ENCODE measurements at places on chromosomes 6 and 20.

GRCh38 chr6:3894590-3895311 lies 45.6 kb downstream of the FAM50B start:
- DNase-seq = no peak

- no peak for DNase-seq
Observed at GRCh38 chr6:159308198-159308597, 139.0 kb downstream of the FNDC1 start.

- DNase-seq = no peak
Observed at GRCh38 chr6:21200134-21200870, 393.2 kb upstream of the SOX4 start.

GRCh38 chr6:158334534-158334933 lies 22.3 kb downstream of the TULP4 start:
- no peak for DNase-seq

DNA sequence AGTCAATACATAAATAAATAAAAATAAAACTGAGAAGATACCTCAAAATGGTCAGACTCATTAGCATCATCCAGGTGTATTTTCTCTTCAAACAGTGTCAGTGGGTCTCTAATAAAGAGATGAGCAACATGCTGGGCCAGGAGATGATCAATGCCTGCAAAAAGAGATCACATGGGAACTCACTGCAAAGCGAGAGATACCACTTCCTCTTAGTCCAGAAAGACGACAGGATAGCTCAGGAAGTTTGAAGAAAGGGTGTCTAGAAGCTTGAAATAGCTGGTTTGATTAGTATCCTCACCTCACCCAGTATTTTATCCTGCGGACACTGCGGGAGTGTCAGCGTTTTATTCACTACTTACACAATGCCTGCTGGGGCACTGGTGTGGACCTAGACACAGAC lies 38.0 kb downstream of the GCLC start:
- DNase-seq = no peak

DNA sequence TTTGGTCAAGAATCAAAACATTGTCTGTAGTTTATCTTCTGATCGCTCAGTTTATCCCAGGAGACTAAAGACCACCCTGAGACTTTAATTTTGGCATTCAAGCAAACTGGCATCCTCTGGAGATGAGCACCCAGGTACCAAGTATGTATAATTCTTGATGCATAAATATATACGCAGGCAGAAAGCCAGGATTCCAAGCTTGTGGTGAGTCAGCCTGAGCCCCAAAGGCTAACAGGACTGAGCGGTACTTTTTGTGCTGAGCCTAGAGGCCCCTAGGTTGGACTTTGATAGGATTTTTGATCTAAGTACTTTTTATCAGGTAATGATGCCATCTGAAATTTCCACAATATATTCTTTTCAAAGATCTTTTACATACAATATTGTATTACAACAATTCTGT lies 301.3 kb downstream of the TFAP2B start:
- DNase-seq = no peak

DNA sequence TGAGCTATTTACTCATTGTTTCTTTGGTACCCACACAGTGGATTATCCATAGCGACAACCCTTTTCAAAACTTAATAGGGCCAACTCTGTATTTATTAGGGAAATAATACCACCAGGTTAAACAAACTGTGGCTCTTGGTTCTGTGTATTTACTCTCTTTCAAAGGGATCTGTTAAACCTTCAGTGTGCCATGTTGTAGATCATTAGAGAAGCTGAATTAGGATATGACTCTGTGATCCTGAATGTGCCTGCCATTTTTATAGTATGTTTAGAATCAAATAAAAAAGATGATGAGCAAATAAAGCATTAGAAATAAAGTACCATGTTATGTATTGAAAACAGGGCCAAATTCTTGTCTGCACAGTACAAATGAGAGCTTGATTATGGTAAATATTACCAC lies 25.0 kb upstream of the SLC35D3 start:
- DNase-seq = no peak

DNA sequence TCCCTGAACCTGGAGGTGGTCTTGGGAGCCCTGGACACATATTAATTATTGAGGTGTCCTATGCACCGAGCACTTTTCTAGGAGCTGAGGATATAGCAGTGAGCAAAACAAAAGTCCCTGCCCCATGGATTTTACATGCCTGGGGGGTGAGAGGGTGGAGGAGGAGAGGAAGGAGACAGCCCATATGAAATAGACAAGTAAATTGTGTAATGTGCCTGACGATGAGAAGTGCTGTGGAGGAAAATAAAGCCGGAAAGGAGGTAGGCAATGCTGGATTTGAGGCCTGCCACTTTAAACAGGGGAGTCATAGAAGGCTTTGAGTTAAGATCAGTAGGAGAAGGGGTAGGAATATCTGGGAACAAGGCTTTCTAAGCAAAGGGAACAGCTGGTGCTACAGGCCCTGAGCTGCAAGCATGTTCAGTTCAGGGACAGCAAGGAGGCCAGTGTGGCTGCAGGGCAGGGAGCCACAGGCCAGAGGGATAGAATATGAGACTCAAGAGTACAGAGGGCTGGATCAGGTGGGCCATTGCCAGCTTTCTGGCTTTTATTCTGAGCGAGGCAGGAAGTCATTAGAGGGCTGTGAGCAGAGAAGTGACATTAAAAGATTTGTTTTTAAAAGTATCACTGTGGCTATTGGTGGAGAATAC lies 19.1 kb upstream of the MYLIP start:
- DNase-seq = no peak

- DNase-seq = no peak
Observed at GRCh38 chr20:51036827-51037531, 14.1 kb upstream of the KCNG1 start.

DNA sequence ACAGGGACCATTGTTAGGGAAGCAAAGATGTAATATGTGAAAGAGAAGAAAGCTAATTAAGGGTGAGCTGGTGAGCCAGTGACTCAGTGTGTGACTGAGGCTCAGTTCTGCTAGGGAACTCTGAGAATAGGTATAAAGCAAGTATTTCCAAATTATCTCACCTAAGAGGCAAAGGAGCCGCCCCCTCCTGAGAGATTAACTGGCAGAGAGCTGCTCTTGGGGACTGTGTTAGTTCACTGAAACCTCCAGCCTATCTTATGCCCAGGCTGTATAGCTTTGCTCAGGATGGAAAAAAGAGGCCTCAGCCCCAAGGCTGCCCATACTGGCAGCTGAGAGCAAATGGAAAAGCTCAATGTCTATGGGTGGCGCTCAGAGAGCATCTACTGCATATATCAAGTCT lies 152.0 kb downstream of the PAK5 start:
- no peak for DNase-seq

DNA sequence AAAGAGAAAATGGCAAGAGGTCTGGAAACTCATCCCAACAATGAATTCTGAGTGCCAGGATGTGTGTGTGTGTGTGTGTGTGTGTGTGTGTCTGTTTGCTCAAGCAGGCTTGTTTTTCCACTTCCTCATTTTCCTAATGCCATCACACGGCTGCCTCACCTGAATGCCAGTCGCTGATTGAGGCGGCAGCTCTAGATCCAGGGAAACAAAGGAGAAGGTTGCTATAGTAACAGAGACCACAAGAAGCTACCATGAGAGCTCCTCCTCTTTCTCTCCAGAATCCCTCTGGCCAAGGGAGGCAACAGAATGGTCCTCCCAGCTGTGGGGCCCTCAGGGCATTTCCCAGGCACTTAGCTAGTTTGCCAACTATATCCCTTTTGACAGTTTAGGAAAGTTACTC lies 241.1 kb upstream of the TSHZ2 start:
- DNase-seq = no peak

DNA sequence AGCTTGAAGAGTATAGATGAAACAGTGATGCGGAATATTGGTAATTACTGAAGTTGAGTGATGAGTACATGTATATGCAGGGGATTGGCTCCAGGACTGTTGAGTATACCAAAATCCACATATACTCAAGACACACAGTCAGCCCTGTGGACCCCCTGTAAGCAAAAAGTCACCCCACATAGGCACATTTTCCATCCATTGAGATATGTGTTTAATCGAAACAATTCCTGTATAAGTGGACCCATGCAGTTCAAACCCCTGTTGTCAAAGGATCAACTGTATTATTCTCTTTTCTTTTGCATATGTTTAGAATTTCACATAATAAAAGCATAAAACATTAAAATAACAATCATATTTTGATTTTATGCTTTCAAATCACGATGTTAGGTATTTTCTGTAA lies 32.1 kb upstream of the FILIP1 start:
- no peak for DNase-seq

- DNase-seq = no peak
Observed at GRCh38 chr6:27758491-27758890, 153.7 kb downstream of the OR2B2 start.

DNA sequence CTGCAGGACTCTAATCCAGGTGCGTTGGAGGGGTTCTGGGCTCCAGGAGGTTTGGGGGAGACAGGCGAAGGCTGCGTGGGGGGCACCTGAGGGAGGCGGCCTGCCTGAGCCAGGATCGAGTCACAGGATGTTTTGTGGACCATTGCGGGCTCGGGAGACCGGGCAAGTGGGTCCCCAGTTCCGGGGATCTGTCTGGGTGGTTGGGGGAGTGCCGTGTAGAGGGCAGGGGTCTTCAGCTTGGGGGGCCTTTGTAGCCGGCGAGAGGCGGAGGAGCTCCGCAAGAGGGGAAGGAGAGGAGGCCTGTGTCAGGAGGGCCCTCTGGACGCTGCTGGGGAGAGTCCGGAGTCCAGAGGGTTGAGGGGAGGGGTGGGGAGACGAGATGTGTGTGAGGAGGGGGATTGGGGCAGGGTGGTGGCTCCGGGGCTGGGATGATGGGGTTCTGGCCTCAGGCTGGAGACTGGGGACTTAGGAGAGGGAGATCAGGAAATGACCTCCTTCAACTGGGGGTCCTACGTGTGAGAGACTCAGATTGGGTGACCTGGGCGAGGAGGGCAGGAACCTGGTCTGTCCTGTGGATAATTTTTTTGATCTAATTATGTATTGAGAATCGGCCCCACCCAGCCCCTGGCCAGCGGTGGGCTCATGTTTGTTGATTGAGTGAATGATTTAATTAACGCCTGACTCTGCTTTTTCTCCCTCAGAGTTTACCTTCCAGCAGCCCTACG lies 505 bp downstream of the SNAI1 start:
- no peak for DNase-seq

GRCh38 chr6:117992856-117993255 lies 85.8 kb downstream of the SLC35F1 start:
- no peak for DNase-seq

GRCh38 chr20:35329435-35330139 lies 37.4 kb upstream of the FAM83C start:
- DNase-seq = no peak

DNA sequence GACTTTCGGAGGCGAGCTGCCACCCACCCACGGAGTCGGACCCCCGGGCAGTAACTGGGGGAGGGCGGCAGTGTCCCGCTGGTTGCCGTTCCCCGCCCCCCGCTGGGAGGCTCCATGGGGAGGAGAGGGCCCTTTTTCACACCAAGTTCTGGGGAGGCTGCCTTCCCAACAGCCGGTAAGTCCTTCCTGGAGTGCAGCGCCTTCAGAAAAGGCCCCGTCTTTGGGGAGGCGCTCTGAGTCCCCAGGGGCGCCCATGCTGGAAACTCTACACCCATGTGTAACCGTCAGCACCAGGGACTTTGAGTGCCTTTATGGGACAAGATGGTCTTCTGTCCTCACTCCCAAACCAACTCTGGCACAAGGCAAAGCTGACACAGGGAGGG lies 430 bp upstream of the SOX18 start:
- DNase-seq = no peak

DNA sequence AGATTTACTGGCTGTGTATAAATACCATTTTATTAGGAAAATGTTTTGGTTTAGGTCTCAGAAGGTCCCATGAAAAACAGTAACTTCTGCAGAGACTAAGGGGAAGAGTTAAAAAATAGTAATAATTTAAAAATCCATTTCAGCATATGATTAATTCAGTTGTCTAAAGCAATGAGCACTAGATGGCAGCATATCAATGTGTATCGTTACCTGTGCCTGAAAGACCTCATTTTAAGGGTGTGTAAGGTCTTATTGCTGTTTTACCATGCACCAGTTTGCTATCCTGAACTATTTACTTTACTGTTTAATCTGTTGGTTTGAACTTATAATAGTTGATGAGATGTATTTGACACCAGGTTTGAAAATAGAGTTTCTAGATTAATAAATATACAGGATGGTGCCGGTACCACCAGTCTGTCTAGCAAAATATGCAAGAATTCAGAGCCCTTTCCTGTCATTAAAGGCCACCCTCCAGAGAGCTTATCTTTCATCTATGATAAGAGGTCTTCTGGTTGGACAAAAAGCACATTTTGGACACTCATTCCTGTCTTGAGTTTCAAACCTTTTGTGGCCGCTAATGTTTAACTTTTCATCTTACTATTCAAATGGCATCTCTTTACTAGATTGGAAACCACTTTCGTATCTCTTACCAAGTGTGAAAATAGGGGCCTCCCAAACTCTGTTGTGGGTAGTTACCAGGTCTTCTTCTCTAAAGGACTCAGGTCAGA lies 8.9 kb upstream of the AHI1 start:
- DNase-seq = no peak

DNA sequence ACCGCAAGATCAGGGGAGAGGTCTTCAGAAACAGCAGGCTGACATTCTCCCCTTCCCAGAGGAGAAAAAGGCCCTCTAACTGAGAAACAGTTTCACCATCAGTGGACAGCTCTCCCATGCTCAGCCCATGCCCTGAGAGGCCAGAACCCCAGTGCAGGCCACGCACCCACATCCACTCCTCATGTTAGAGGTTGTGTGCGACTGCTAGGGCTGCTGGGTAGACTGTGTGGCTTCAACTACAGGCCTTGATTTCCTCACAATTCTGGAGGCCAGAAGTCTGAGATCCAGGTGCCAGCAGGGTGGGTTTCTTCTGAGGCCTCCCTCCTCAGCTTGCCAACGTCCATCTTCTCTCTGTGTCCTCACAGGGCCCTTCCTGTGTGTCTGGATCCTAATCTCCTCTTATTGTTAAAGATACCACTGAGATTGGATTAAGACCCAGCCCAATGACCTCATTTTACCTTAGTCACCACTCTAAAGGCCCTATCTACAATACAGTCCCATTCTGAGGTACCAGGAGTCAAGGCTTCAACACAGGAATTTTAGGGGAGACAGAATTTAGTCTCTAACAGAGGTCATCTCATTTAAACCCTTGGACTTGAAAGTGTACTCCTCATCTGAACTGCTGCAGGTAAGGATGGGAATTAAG lies 67.7 kb upstream of the CD93 start:
- no peak for DNase-seq

GRCh38 chr20:62698231-62698630 lies 10.4 kb upstream of the NTSR1 start:
- no peak for DNase-seq

DNA sequence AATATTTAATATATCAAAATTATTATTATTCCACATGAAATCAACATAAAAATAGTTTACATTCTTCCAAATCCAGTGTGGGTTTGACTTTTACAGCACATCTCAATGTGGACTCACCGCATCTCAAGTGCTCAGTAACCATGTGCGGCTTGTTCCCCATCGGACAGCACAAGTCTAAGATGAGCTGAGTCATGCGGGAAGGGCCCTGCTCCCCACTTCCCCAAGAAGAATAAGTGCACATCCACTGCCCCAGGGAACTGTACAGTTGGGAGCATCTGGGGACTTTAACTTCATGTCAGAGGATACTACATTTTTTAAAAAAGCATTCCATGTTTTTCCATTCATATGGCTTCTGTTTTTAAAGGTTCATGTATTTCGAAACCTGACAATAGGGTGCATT lies 325.6 kb downstream of the BTBD3 start:
- DNase-seq = no peak

GRCh38 chr6:33249732-33250630 lies 21.7 kb downstream of the VPS52 start:
- DNase-seq = no peak

GRCh38 chr6:42390228-42390934 lies 61.3 kb downstream of the TRERF1 start:
- DNase-seq = no peak

Measured in D721Med (cell line).